ENCODE measurements at places on chromosomes 7 and 10.

- DNase-seq: no peak
Measured at GRCh38 chr7:121288894-121289293, 39.9 kb upstream of the WNT16 start.

GRCh38 chr7:101058355-101058754, 26.9 kb upstream of the TRIM56 start:
- no peak for DNase-seq

DNA sequence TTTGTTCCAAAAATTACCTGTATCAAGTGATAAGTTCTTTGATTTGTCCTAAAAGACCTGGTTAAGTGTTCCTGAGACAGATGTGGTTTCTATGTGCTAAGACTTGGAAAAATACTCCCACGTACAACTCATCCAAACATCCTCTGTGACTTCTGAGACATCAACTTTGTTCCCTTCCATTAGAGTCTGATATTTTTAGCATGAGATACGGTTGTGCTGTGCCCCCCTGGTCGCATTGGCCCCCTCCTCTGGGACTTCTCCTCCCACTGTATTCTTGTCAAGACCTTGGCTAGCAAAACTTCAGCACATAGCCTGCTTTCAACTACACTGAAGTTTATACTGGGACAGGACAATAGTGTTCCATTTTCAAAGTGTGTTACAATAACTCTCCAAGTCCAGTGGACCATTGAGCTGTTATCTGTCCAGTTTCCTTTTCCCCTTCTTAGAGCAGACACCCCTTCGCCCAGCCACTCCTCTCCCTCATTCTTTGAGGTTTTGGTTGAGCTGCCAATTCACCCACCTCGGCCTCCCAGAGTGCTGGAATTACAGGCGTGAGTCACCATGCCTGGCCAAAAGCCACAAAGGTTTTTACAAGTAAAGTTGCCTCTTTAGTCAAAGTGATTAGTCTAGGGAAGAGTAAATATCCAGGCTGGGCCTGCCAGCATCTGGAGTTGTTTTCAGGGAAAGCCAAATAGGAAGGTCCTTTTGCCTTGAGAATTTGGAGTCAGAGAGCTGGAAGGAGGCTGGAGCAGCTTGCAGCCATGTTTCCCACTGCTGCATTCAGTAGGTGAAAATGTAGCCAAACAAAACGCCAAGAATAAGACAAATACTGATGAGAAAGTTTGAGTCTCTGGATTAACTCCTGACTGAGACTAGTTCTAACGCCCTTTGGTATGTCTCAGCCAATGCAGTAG, 17.8 kb upstream of the PDLIM1 start:
- no peak for DNase-seq

DNA sequence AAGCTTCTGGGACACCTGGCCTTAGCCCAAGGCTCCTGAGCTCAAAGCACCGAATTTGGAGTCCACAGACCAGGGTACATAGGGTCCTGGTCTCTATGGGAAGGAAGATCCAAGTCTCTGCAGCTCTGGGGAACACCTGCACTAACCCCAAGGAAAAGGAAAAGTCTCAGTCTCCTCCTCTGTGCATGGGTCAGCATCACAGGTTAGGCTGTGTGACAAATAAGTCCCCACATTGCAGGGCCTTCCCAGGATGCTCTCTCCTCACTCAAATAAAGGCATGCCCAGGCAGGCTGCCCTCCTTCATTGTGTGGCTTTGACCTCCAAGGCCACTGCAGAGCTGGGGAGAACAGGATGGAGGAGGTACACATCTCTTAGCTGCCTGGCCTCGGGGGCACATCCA, 121.0 kb upstream of the ZMIZ1 start:
- DNase-seq: no peak

DNA sequence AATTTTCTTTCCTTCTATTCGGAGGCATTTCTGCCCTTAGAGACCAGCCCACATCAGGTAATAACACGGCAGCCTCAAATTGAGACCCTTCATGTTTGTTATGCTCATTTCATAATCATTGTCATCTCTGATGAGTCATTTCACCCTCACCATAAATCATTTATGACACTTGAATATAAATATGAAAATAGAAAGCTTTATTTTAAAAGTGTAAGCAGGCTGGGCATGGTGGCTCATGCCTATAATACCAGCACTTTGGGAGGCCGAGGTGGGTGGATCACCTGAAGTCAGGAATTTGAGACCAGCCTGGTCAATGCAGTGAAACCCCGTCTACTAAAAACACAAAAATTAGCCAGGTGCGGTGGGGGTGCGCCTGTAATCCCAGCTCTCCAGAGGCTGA, 57.4 kb upstream of the EGFR start:
- no peak for DNase-seq

GRCh38 chr7:70421319-70421718, 710.6 kb upstream of the GALNT17 start:
- no peak for DNase-seq

DNA sequence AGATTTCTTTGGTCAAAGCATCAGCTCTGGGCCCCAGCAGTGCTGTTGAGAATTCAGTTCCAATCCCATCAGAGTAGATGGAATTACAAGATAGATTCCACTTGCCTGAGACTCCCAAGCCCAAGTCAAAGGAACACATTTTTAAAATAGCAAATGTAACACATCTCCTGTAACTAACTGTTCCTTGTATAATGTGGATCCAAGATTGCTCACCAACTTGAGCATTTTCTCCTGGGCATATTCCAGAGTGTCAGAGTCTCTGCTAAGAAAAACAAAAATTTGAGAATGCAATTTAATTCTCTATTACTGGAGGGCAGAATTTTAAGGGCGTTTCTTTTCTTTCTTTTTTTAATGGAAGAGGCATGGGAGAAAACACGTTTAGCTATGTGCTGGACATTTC, 136.7 kb downstream of the NEBL start:
- DNase-seq: no peak

- DNase-seq: no peak
Measured at GRCh38 chr7:28900311-28900710, 57.8 kb downstream of the TRIL start.

GRCh38 chr7:18566829-18567228, 71.3 kb downstream of the HDAC9 start:
- no peak for DNase-seq

GRCh38 chr10:68732651-68733050, 11.6 kb downstream of the CCAR1 start:
- DNase-seq: no peak

DNA sequence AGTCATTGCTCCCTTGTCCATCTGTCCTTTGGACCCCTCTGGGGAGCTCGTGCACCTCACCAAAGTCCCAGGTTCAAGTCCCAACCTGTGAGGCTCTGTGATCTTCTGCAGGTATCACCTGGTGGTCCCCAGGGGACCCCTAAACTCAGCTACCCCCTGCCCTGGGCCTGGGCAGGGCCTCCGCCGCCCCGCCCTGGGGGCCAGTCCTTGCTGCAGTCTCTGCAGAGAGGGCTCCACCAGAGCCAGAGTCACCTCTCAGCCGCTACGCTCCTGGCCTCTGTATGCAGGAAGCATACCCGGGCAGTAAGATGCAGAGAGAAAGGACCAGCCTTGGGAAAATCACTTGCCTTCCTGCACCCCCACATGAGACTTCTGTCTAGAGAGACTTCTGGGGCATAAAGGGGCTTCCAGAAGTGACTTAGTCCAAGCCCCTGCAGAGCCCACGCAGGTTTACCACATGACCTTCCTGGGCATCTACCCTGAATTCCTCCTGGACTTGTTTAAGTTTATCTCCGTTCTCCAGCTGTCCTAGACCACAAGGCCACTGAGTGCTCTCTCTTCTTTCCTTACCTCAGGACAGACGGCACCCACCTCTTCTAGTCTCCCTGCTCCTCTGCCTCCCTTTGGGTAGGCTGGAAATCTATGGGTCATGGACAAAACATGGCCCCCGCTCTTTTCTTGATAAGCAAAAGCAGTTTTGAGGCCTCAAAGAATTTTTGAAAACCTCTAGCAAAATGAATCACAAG, 21.2 kb downstream of the CALML5 start:
- no peak for DNase-seq

DNA sequence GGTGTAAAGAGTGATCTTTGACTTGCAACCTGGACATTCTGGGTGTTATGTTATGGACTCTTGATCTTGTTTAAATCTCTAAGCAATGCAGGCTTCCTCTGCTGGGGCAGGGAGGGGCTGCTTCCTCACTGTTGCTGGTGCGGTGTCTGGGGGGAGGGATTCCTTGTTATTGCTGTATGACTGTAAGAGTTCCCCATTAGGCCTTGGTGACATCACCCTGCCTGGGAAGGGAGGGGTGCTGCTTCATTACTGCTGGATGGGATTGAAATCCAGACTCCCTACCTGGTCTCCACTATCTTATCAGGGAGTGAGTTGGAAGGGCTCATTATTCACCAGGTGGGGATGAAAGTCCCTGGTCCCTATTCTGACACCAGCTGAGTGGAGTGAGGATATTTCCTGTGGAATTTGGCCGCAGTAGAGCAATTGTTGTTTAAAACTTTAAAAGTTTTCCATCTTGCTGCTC, 8.8 kb downstream of the OGDH start:
- no peak for DNase-seq

DNA sequence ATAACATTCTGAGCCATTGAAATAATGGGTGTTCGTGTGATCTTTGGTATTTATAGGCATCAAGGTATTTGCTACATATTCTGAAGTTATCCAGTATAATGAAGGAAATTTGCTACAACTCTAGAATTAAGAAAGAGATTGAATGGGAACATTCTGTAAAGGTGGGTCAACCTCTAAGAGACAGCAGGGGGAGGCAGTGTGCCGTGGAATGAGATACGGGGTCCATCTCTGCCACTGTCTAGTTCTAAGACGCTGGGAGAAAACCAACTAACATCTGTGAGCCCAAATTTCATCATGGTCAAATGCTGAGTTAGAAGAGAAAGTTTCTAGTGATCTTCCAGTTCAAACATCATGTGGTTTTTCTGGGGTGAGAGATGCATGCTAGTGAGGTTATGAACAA, 368.9 kb downstream of the SORCS1 start:
- DNase-seq: no peak

- DNase-seq: peak; percentile 40
Measured at GRCh38 chr7:100705320-100705752, 585 bp upstream of the POP7 start.

GRCh38 chr7:55912748-55913158, 25.5 kb downstream of the ZNF713 start:
- DNase-seq: no peak

DNA sequence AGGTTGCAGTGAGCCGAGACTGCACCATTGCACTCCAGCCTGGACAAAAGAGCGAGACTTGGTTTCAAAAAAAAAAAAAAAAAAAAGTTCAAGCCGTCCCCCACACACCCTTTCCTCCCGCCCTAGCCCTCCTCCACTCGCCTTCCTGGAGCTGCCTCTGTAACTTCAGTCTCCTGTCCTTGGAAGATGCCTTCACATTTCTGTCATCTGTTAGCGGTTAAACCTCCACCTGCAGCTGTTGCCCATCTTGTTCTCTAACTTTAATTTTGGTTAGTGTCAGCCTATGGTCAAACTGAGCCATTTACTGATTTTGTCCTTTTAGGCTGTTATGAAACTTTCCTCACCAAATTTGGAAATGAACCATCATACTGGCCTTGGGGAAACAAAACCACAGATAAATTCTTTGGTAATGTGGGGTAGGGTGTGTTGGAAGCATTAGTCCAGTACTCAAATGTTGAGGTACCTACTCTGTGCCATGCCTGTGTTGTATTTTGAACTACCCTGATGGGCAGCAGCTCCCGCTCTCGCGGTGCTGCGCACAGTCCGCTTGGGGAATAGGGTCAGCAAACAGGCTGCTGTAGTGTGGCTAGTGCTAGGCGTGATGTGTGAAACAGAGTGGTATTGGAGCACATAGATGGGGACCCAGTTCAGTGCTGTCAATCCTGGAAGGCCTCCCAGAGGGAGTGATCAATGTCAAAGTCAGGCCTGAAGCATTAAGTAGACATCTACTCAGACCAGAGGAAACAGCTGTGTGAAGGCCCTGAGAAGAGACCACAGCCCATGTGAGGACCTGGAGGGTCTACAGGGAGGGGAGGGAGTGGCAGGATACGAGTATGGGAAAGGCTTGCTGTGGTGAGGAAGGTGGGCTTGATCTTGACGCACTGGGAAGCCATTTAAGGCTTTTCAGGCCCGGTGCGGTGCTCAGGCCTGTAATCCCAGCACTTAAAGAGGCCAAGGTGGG, 26.9 kb downstream of the SFXN4 start:
- no peak for DNase-seq

GRCh38 chr10:49176310-49177268, 11.6 kb downstream of the TMEM273 start:
- no peak for DNase-seq

DNA sequence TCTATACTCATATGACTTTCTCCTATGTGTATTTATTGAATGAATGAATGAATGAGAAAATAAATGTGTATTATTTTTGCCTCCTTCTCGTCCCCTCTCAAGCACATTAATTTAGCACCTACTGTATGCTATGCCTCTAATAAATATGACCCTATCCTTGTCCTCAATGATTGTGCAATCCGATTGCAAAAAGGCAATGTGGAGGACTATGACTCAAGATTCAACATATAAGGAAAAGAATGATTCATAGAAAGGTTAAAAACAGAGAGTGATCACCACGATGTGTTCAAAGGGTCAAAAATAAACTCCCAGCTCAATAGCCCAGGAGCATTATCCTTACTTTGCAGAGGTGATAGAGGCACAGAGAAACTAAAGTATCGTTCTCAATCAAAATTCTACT, 322.8 kb upstream of the SORCS1 start:
- DNase-seq: no peak

- DNase-seq: no peak
Measured at GRCh38 chr7:27113991-27114769, 11.7 kb upstream of the HOXA2 start.

- DNase-seq: no peak
Measured at GRCh38 chr7:35820858-35821257, 20.0 kb downstream of the SEPTIN7 start.

DNA sequence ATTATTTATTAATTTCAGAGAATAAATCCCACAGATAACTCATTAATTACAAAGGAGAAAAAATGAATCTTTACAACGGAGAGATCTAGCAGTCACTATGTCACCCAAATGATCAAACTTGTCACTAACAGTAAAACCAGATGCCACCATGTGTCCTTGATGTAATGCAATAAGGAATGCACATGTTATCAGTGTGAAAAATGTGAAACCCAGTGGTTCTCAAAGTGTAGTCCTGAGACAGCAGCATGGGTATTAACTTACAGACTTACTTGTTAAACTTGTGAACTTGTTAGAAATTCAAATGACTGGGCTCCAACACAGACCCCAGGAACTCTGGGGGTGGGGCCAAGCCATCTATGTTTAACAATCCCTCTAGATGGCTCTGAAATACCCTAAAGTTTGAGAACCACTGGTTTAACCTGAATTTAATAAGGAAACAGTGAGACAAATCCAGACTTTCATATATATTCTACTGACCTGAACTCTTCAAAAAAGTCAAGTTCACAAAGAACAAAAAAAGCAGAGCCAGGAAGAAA, 77.4 kb downstream of the RNLS start:
- no peak for DNase-seq

GRCh38 chr10:119501690-119502089, 40.8 kb downstream of the RGS10 start:
- DNase-seq: no peak

Data from NCI-H1417 treated with DMSO at 0.1 percent for 48 hours (cell line).